ENCODE measurements at places on chromosomes 12 and 14. TPM values are rescaled to one million over a fixed set of nuclear protein-coding genes. Genes with fewer than 3 reads are reported as not detected.

The ZDHHC22 gene
- total RNA-seq, result not detected

The COL2A1 gene
- not detected for total RNA-seq

- no peak for DNase-seq
Observed at GRCh38 chr14:58812050-58812910, 174.5 kb downstream of the DACT1 start.

DNA sequence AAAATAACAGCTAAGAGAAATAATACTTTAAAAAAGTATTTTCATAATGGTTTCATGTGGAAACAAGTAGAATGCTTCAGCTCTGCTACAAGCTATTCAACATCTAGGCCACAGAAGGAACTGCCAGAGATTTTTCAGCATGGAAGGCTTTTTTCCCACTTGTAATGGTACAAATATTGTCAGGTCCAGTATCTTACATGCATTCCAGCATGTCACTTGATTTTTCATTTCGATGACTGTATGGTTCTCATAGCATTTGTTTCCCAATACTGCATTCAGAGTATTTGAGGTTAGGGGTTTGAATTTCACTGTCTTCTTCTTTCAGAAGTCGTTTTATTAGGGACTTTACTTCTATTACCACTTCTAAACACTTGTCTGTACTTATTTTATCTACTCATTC is 1701.5 kb upstream of the FLRT2 start:
- DNase-seq, result no peak

Data from activated CD4-positive, alpha-beta T cell treated with anti-CD3 and anti-CD28 coated beads, Interleukin-2, amount 10 ng/mL, durations not matched to agents 7 days and 5 days (primary cell).